ENCODE measurements at places on chromosomes 16 and 17.

GRCh38 chr16:85601272-85601639, 11.9 kb upstream of the GSE1 start:
- no peak for DNase-seq

GRCh38 chr16:75535211-75535843, 581 bp downstream of the CHST5 start:
- no peak for DNase-seq

- DNase-seq = no peak
Measured at GRCh38 chr17:19987897-19988296, 10.3 kb upstream of the AKAP10 start.

- DNase-seq = peak; percentile 76
Measured at GRCh38 chr16:14015948-14016347, 55.2 kb upstream of the MRTFB start.

DNA sequence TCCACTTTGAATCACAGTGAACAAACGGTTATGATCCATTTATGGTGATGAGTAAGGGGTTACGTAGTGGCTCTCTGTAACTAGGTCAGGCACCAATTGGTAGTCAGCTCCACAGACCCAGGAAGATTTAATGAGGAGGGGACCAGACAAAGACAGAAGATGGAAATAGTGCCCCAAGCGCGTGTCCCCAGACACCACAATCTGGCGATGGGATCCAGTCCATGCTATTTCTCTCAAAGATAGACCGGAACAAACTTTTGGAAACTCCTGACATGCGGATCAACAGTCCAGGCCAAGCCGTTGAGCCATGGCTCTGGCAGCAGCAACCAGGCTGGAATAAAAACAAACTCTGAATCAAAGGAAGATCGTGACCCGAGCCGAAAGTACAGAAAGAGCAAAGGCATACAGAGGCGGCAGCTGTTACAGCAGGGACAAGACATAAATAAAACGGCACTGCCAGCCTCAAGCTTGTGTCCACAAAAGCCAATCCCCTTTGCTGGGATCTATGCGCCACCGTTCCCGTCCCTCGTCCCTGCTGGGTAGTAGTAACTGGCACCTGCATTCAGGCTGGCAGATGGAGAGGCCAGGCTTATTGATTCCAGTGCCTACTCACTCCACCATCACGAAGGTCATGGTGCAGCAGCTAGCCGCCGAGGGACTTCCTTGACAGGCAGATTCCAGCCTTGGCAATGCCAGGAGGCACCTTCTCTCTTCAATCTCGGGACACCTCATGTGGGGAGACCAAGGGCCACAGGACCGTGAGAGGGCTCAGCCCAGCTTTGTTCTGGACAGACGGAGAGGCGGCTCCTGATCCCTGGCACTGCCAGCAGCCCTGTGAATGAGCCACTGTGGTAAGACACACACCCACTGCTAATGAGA, 50.2 kb downstream of the CDH11 start:
- no peak for DNase-seq

DNA sequence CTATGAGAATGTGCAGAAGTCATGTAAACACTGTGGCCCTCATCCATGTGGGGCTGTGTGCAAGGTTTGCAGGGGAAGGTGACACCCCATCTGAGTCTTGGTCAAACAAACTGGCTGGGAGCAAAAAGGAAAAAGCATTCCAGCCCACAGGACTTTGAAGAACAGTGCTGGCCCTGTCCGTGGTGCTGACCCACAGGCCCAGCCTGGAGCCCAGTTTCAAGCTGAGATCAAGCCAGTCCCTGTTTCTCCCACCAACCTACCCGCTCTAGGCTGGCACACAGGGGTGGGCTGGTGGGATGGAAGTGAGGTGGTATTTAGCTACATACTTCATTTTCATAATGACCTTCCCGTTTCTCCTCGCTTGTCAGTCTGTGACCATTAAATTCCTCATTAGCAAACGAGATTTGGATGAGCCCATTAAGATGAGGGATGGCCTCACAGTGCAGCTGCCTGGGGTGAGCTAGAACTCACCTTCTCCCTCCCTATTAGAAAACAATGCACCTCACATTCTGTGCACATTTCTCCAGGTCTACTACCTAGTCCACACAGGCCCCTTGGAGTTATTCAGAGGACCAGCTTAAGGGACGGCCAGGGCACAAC, 12.6 kb upstream of the RPL38 start:
- DNase-seq = no peak
